ENCODE measurements at places on chromosomes 11 and 22.

DNA sequence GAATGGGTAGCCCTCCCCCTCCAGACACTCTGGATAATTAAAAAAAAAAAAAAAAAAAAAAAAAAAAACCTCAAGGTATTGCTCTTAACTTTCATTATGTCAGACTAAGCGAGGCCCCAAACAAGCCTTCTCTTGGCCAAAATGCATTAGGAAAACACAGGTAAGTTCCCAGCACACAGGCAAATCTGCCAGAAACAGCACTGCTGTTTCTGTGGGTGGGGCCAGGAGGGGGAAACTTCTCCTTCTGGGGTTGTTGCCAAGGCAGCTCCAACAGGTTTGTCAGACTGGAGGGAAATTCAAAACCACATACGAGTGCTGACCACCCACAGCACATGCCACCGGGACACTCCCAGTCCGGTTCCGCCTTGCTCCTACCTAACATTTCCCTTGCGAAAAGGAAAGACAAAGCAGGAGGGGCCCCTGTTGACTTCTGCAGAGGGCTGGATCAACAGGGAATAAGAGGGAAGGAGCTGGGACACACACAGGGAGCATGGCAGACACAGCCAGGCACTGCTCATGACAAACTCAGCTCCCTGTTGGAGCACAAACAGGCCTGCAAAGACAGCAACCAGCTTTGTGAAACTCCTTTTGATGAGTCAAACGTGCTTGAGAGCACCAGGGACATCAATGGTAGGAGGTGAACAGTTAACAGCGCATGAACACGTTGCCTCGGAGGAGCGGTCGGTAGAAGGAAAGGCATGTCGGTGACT, 55.0 kb downstream of the MYH9 start:
- no peak for DNase-seq

DNA sequence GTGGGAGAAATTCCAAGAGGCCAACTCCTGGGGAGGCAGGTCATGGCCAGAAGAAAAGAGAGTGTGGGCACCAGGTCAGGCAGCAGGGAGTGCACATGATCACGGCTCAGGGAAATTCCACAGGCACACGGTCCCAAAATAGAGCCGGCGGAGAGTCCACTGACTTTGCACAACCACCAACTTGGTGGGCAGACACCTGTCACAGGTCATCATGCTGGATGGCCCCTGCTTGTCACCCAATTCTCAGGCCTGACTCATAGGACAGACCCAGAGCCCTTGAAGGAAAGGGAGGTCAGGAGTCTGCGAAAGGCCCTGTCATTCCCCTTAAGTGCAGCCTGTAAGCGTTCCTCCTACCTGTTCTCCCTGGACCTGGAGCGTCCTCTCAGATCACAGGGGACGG, 15.8 kb downstream of the APOL2 start:
- no peak for DNase-seq

- no peak for DNase-seq
Measured at GRCh38 chr11:120751550-120751949, 240.0 kb downstream of the GRIK4 start.

DNA sequence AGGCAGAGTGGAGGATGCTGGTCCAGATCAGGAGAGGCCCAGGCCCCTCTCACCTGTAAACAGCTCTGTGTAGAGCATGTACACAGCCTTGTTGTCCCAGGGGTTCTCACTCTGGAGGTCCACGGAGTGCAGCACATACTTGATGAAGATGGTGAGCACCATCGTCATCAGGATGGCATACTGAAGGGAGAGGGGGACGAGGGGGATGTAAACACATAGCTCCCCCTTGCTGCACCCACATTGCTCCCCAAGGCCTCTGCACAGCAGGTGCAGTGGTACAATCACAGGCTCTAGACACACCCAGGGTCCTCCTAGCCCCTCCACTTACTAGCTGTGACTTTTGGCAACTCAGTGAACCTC, 2.9 kb downstream of the SYVN1 start:
- no peak for DNase-seq

Measured in BJ (cell line).